Head of caudate nucleus (tissue), 42 donors: ENCODE measurements at places on chromosomes 7 and 10.

GRCh38 chr7:121366852-121367431, 29.2 kb downstream of the FAM3C start:
- DNase-seq: peak; percentile 10

DNA sequence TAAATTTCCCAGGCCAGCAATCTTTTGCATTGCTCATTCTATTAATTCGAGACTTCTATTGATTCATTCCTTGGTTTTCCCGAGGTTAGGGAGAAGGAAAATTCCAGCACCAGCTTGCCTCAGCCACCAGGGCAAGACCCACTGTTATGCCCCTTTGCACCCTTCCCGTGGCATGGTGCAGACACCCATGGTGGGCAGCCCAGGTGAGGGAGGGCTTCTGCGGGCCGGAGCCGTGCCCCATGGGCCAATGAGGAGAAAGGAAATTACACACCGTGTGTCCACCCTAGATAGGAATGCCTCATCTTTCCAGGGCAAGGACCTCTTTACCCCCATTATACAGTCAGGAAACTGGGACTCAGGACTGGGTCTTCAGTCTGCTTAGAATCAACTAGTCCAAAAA, 4.5 kb upstream of the GRID1 start:
- DNase-seq: no peak

- DNase-seq: no peak
Measured at GRCh38 chr10:118958984-118959925, 70.3 kb upstream of the NANOS1 start.

- no peak for DNase-seq
Measured at GRCh38 chr7:74483402-74484336, 30.0 kb downstream of the GTF2IRD1 start.

- DNase-seq: peak; percentile 95
Measured at GRCh38 chr10:124686707-124687376, 57.3 kb downstream of the FAM53B start.

GRCh38 chr10:115278294-115278693, 185.1 kb downstream of the ATRNL1 start:
- DNase-seq: no peak
